ENCODE measurements at places on chromosomes 7 and 10.

DNA sequence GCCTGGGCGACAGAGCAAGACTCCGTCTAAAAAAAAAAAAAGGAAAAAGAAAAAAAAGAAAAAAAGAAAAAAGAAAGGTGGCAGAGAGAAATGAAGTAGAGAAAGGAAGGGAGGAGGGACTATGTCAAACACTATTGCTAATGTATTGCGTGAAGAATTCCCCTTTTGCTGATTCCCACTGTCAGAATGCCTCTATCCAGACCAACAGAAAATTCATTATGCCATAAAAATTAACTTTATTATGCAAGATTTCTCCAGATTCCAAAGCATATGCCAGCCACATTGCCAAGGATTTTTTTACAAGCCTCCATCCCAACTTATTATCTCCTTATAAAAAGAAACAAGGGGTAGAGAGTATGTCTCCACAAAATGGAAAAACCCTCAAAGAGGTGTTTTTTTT, 209.3 kb downstream of the MTERF1 start:
- no peak for DNase-seq

DNA sequence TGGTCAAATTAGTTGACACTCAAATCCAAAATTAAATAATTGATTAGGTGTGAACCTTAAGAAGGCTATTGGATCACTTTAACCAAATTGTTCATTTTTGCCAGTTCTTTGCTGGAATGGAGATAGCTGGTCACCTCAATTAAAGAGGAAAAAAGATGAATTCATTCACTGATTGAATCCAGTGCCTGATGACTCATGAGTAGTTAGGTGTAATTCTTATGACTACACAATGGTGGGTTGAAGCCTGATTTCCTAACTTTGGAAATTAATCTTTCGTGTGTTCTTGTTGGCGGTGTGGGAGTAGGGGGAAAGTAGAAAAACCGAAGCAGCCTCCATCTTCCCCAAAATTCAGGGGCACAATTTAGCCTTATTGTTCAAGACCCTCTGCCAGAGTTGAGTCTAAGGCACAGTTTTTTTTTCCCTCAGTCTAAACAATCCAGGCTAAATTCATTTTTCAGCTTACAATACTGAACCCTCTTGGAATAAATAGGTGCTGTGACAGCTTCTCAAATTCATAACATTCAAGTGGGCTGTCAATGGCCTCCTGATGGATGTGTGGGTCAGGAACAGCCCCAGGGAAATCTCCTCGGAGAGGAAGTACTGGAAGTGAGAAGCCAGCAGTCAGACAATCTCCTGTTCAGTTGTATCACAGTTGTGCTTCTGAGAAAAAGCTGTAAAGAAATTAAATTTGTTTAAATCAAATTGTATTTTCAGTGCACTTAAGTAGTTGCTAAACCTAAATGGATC, 356.6 kb downstream of the BBS9 start:
- no peak for DNase-seq

GRCh38 chr7:44380831-44381493, 55.6 kb upstream of the CAMK2B start:
- DNase-seq: no peak

DNA sequence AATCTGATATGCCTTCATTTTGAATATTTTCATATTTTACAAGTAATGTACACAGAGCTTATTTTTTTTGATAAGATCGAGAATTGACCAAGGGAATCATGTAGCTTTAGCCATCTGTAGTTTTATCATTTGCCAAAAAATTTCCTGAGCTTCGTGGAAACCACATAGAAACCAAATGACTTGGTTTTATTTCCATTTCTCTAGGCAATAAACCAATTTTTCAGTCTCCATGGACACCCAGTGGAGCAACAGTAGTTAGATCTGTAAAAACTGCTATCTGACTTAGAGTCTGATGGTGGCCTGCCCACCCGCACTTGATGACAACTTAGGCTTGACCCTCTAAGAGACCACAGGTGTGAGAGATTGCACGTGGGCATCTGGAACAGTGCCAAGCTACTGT, 127.8 kb upstream of the CDK6 start:
- no peak for DNase-seq

- DNase-seq: no peak
Observed at GRCh38 chr10:28014651-28015050, 15.8 kb upstream of the ODAD2 start.

DNA sequence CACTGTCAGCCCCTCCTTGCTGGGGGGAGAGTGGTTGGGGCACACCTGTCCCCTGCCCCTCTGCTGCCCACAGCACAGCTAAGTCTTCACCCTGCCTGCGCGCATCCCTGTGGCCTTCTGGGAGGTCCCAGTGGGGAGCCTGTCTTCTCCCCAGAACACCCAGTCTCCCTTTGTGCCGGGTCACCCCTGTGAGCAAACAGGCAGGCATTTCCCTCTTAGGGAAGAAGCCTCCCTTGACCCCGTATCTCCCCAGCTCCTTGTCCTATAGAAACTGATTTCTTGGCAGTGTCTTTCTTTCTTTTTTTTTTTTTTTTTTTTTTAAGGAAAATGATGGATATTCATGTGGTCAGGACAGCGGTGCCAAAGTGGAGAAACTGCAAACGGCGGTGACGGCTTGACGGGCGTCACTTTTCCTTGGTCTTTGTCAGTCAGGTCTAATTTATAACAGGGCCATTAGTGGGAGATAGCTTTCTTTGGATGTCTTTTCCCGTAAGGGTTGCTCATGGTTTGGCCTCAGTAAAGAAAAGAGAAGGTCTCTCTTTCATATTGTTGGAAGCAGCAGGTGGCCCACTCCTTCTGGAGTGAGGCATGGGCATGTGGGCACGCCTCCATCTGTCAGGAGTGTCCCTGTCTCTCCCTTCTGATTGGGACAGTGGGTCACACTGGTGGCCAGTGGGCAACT, 115.3 kb downstream of the NKX6-2 start:
- DNase-seq: no peak
